Aorta (tissue), 5 donors: ENCODE measurements at places on chromosomes 12 and 14. TPM values are rescaled to one million over a fixed set of nuclear protein-coding genes. Genes with fewer than 3 reads are reported as not detected.

FGF23 gene
- total RNA-seq, result not detected

DNA sequence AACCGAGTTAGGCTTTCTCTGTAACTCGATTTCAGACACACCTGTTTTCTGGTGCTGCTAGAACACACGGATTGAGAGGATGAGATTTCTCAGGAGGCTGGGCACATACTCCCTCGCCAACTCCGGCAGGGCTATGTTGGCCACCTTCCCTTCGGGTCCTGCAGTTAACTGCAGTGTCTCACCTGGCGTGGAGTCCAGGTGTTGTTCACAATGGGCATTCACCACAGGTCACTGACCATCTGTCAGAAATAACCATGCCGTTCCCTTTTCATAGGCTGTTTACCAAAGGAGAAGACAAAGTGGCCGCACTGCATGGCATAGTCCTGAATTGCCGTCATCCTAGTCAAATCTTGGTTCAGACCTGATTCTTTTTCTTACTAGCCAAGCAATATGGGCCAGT, 5.5 kb upstream of the KCNH3 start:
- no peak for DNase-seq
- no peak overlapping the region for H3K4me3 ChIP-seq
- no peaks in the 10 kb centered on the region for H3K4me1 ChIP-seq

DNA sequence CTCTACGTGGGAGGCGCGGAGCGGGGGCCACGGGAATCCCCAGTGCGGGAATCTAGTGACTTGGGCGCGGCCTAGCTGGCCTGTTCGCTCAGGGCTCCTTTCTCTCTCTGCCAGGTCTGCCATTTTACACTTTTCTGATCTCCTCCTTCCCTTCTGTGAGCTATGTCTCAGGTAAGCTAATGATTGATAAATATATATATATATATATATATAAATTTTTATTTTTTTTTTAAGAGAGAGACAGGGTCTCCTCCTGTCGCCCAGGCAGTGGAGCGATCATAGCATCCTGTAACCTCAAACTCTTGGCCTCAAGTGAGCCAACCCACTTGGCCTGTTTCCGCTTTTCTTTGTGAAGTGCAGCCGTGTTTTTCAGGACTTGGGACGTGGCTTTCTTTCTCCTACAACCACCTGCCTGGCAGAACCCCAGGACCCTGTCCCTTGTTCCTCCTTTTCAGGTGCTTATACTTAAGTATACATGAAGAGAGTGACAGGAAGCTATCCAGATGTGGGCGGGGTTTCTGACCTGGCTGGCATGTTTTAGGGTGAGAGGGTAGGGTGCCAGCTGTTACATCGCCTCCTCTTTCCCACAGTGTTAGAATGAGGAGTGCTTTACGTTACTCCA, 547 bp downstream of the ZNF140 start:
- peak overlapping the region; percentile 73 for H3K4me3 ChIP-seq
- no peaks in the 10 kb centered on the region for H3K27me3 ChIP-seq
- peak overlapping the region; percentile 53 for H3K27ac ChIP-seq
- DNase-seq, result no peak
- H3K36me3 ChIP-seq, result peaks cover 7% of the 10 kb centered on the region

SLC17A8 gene
- total RNA-seq, result not detected

DNA sequence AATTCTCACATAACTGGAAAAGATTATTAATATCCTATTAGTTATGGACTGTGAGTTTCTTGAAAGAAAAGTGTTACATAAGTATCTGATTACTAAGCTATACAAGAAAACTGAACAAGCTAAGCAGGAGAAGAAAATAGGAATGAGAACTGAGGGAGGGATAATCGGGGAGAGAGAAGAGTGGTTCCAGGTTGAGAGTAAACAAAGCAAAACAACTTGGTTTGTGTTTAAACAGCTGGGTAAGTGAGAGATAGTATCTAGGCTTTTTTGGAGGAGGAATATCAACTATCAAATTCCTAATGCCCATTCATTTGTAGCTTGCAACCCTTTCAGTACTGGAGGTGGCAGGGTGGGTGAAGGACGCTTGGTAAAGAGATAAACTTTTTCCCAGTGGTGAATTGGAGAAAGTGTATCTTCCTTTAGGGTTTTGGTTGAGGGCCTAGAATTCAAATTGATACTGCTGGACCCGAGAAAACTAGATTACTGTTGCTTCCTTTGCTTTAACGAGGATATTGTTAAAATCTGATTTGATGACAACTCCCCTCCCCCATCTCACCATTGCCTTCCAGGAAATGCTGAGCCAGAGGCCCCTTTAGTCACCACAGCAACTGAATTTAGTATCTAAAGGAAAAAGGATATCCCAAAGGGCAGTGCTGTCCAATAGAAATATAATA, 2.0 kb upstream of the SLC2A3 start:
- H3K4me3 ChIP-seq, result no peak overlapping the region
- H3K27me3 ChIP-seq, result no peaks in the 10 kb centered on the region
- DNase-seq, result no peak

PGAM5 gene
- total RNA-seq, result 12.9 TPM

- H3K4me3 ChIP-seq, result no peak overlapping the region
- H3K36me3 ChIP-seq, result no peaks in the 10 kb centered on the region
- H3K27me3 ChIP-seq, result no peaks in the 10 kb centered on the region
- H3K4me1 ChIP-seq, result no peaks in the 10 kb centered on the region
- H3K27ac ChIP-seq, result no peak overlapping the region
- DNase-seq, result no peak
These were observed 174.6 kb downstream of the SLC25A21 start for GRCh38 chr14:36997843-36998242.

KRT83 gene
- not detected for total RNA-seq

GRCh38 chr14:52951681-52952554, 1.1 kb upstream of the FERMT2 start:
- peak; percentile 64 for DNase-seq
- no peaks in the 10 kb centered on the region for H3K27me3 ChIP-seq
- H3K36me3 ChIP-seq, result peaks cover 5% of the 10 kb centered on the region
- H3K4me3 ChIP-seq, result peak overlapping the region; percentile 71
- no peaks in the 10 kb centered on the region for H3K4me1 ChIP-seq
- H3K27ac ChIP-seq, result peak overlapping the region; percentile 87

- no peak for DNase-seq
- H3K27me3 ChIP-seq, result no peaks in the 10 kb centered on the region
- H3K4me3 ChIP-seq, result no peak overlapping the region
- no peak overlapping the region for H3K27ac ChIP-seq
- H3K4me1 ChIP-seq, result no peaks in the 10 kb centered on the region
These were observed 91.9 kb downstream of the SLC8A3 start for GRCh38 chr14:70096866-70097265.

AQP2 gene
- total RNA-seq, result 0.21 TPM

DNA sequence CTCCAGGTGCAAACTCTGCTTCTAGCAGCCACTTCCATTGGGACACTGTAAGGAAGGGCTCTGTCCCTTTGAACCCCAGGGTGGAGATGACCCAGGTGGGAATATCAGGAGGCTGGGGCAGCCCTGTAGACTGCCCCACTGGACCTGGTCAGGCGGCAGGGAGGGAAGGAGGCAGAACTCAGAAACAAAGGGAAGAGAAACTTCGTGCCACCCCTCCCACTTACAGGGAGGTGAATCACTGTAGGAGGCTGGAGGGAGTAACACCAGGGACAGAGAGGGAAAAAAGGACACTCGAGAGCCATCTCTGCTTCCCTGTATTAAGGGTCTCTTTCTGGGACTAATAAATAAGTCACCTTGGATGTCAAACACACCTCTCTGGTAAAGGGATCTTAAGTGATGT, 37.4 kb downstream of the ISCA2 start:
- H3K27me3 ChIP-seq, result no peaks in the 10 kb centered on the region
- H3K36me3 ChIP-seq, result no peaks in the 10 kb centered on the region
- H3K27ac ChIP-seq, result no peak overlapping the region
- H3K4me3 ChIP-seq, result no peak overlapping the region

ACOT4 gene
- total RNA-seq, result 0.39 TPM

DNA sequence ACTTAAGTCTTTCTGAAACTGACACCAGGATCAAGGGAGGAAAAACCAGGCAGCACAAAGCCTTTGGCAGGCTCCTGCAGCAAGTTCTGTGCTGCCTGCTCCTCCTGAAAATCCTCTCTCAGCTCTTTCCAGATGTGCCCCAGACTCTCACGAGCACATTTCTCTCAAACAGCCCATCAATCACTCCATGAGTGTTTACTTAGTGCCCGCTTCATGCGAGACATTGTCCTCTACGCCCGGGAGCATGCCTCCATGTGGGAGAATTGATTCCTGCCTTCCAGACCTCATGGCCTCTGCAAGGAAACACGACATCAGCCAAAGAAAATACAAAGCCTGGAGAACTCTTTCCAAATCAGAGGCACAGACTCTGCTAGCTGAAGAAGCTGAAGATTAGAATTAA, 46.5 kb upstream of the TSPAN11 start:
- H3K36me3 ChIP-seq, result no peaks in the 10 kb centered on the region
- DNase-seq, result no peak
- H3K27ac ChIP-seq, result no peak overlapping the region
- no peaks in the 10 kb centered on the region for H3K27me3 ChIP-seq
- no peaks in the 10 kb centered on the region for H3K4me1 ChIP-seq

DNA sequence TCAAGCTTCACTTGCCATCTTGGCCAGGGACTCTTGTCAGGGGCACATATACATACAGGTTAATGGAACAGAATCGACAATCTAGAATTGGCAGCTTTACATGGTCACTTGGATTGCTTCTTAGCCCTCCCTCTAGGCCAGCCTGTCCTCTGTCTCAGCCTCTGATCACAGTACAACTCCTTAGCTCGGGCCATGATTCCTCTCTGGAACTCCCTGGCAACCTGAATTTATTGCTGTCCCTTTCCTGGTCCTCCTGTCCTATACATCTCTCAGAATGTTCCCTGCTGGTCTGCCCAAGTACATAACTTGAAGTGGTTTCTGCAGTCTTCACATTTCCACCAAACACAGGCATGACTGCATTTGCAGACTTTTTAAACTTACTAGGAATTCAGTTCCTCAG, 79.9 kb upstream of the CCDC175 start:
- H3K27ac ChIP-seq, result no peak overlapping the region
- no peaks in the 10 kb centered on the region for H3K36me3 ChIP-seq
- H3K27me3 ChIP-seq, result no peaks in the 10 kb centered on the region
- no peak for DNase-seq
- H3K4me3 ChIP-seq, result no peak overlapping the region
- no peaks in the 10 kb centered on the region for H3K4me1 ChIP-seq

KRT80 gene
- 0.71 TPM for total RNA-seq

DNA sequence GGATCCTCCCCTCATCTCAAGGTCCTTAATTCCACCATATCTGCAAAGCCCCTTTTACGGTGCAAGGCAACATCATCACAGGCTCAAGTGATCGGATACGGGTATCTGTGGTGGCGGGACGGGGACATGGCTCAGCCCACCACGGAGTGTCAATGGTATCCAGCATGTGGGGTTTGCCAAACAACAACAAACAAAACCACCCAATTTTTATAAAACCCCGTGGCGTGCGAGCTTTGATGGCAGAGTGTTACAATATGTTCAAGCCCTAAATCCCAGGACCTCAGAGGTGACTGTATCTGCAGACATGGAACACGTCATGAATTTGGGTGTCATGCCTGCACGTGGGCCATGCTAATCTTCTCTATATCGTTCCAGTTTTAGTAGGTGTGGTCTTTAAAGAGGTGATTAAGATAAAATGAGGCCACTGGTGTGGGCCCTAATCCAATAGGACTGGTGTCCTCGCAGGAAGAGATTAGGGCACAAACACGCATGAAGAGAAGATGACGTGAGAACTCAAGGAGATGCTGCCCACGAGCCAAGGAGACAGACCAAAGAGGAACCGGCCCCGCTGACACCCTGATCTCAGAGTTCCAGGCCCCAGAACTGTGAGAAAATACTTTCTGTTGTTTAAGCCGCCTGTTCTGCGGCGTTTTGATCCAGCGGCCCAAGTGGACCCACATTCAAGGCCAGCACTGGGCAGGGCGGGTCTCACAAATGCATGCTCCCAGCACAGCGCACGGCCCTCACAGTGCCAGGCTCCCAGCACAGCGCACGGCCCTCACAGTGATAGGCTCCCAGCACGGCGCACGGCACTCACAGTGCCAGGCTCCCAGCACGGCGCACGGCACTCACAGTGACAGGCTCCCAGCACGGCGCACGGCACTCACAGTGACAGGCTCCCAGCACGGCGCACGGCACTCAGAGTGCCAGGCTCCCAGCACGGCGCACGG, 6.7 kb upstream of the GOLGA3 start:
- DNase-seq, result no peak
- H3K27ac ChIP-seq, result no peak overlapping the region
- no peaks in the 10 kb centered on the region for H3K27me3 ChIP-seq
- H3K36me3 ChIP-seq, result no peaks in the 10 kb centered on the region

RNASE1 gene
- 499 TPM for total RNA-seq

GRCh38 chr14:23101213-23101970, 3.4 kb downstream of the CIROP start:
- H3K27me3 ChIP-seq, result no peaks in the 10 kb centered on the region
- no peak overlapping the region for H3K27ac ChIP-seq
- H3K4me3 ChIP-seq, result no peak overlapping the region
- DNase-seq, result no peak

- DNase-seq, result no peak
- no peak overlapping the region for H3K27ac ChIP-seq
- no peaks in the 10 kb centered on the region for H3K27me3 ChIP-seq
- no peaks in the 10 kb centered on the region for H3K36me3 ChIP-seq
These were observed 786.2 kb upstream of the FBXO33 start for GRCh38 chr14:40218282-40218941.
